ENCODE measurements at places on chromosomes 4 and X.

- DNase-seq = peak; percentile 91
Observed at GRCh38 chrX:12610079-12610478, 181.1 kb upstream of the PRPS2 start.

- no peak for DNase-seq
Observed at GRCh38 chrX:31527455-31528126, 455.8 kb upstream of the FTHL17 start.

GRCh38 chr4:105966051-105966450, 70.8 kb downstream of the NPNT start:
- peak; percentile 78 for DNase-seq

DNA sequence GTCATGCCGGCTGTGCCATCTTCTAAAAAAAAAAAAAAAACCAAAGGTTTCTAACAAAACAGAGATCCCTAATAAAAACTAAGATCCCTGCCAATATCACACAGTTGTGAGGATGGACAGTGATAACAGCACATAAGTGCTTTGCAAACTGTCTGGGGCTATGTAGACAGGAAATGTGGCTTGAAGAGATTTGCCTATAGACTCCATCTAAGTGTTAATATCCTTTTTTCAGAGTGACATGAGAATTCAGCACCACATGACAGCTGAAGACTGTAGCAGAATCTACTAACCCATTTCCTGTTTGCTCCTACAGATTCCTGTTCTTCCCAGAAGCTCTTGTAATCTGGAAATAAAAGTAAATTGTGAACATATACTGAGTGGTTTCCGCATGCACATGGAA, 215.4 kb downstream of the KDR start:
- DNase-seq = no peak

DNA sequence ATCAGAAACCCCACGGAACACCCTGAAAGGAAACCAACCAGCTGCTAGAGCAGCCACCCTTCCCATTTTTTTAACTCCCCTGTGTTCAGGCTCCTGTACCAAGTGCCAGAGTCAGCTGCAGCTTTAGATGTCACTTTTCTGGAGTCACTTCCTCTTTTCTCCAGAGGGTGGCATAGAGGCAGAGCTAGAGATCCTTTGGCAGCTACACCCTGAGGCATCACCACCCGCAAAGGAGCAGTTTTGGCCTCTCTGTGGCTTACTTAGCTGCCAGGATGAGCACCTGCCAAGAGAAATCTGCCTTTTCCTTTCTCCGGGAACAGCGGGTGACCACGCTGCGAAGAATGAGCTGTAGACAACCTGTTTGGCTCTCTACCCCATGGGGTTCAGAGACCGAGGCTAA, 58.0 kb upstream of the CHRDL1 start:
- peak; percentile 71 for DNase-seq

DNA sequence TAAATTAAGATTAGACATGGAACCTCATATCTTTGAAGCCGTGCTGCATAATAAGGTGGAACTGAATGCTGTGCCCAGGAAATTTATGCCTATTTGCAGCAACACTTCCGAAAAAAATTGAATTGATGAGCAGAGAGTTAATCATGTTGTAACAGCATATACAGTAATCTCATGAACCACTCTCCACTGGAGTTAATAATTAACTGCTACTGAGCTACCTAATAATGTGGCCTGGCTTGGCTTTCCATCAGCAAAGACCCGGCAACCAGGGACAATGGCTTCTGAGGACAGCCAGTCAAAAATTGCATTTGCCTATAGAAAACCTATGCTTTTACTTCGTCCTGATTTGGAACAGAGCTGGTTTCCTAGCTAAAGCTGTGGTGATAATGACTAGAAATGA, 63.8 kb upstream of the GATB start:
- DNase-seq = no peak

DNA sequence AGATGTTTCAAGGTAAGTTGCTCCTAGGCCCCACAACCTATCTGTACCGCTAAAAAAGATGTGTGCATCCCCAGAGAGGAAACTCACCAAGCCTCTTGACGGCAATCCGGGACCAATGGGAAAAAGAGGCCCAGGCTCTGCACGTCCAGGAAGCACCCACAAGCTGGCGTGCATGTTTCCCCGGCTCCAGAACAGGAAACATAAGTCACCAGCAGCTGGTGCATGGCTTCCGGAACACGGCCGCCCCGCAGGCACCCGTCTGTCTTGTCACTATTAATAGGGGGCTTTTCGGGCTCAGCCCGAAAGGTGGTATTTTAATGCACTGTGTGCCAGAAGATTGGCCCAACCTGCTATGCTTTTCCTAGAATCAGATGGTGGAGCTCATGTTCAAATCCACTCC, 22.2 kb downstream of the CRMP1 start:
- no peak for DNase-seq

DNA sequence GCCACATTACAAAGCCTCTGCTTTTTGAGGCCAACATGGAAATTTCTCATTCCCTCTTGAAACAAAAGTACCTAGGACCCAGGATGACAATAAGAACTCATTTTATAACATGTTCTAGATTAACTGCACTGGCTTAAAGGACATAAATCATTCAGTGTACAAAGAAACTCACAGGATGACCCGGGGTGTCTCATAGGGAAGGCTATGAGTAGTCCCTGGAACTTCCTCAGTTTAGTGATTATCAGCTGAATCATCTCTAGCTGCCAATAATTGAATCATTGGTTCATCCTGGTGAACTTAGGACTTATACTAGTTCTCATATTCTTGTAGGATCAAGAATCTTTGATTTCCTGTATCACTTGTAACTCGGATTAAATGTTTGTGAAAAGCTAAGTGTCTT, 95.8 kb upstream of the WDR1 start:
- no peak for DNase-seq

DNA sequence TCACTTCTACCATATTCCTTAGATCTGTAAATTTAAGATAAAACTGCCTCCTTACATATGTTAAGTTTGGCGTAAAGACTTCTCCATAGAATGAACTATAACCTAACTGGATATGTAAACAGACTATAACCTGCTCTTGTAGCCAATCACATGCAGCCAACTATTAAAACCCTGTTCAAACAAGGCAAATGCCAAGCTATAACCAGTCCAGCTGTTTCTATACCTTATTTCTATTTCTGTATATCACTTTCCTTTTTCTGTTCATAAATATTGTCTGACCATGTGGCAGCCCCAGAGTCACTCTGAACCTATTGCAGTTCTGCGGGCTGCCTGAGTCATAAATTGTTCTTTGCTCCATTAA, 12.4 kb upstream of the POF1B start:
- no peak for DNase-seq

DNA sequence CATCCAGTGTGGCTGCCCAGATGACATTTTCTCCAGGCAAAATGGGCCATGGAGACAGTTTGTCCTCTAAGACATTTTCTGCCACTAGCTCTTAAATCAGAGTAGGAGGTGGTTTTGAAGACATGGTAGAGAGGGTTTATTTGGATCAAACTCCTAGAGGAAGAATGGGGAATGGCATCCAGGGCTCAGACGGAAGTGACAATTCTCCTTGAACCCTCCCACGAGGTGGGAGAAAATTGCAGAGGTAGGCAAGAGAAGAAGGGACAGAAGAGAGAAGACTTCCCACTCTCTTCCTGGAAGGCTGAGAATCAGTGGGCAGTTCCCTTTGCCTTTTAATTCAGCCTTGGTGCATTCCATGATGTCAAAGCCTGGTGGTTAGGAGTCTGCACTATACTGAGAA, 194.0 kb downstream of the SMIM20 start:
- DNase-seq = no peak

DNA sequence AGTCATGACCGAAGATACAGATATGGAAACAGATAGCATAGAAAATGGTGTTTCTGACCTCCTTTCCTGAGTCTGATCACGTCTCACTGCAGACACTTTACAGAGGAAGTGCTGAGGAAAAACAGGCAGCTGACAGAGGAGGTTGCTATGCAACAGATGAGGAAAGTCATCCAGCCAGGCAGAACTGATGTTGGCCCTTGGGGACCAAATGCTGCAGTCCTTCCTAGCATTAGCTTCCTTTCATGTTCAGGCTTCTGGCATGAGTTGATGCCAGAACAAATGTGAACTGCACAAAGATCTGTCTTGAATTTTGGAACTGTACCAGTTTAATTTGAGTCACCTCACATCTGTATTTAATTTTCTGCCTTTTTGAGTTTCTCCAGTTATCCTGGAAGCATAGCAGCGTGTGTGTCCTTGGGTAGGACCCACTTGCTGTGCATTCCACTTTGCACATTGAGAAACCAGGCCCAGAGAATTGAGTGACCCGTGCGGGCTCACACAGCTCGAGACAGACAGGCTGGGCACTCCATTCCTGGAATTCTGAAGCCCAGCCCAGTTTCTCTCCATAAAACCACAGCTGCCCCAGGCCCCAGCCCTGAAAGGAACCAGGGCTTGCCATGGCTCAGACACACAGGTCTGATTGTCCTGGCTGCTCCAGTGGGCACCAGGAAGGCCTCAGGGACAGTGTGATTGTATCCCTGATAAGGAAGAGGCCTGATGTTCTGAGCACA, 1.4 kb upstream of the MAGED1 start:
- peak; percentile 72 for DNase-seq

All from M059J (cell line).